ENCODE measurements at places on chromosomes 2 and 18.

DNA sequence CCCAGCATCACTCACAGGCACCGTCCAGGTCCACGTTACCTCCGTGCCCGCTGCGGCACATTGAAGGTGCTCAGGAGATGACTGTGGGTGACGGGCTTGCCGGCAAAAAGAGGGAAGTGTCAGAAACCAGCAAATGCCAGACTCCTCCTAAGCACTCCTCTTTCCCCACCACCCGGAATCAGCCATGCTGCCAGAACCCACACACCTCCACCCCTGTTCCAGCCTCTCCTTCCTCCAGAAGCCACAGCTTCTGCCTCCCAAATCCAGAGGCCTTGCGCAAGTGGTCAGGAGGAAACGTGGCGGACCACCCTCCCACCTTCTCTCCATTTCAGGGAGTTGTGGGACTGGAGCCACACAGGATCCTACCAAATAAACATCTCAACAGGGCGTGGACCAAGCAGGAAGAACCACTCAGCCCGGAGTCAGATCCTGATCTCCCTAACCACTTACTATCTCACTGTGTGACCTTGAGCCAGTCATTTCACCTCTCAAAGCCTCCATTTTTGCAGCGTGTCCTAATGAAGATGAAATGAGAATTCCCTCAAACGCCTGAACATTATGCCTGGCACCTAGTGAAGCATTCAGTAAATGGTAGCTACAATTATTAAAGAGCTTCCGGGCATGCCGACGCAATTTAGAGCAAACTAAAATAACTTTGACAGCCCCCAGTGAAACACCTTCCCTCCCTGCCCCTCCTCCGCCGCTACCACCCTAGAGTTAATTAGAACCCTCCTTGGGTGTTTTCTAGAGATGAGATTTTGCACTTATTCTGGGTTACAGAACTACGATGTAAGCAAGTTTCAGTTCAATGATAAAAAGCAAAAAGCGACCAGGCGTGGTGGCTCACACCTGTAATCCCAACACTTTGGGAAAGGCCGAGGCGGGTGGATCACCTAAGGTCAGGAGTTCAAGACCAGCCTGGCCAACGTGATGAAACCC is 32.9 kb downstream of the SMAD7 start:
- no peak for DNase-seq

- DNase-seq = no peak
Observed at GRCh38 chr2:198347946-198348345, 543.6 kb downstream of the PLCL1 start.

DNA sequence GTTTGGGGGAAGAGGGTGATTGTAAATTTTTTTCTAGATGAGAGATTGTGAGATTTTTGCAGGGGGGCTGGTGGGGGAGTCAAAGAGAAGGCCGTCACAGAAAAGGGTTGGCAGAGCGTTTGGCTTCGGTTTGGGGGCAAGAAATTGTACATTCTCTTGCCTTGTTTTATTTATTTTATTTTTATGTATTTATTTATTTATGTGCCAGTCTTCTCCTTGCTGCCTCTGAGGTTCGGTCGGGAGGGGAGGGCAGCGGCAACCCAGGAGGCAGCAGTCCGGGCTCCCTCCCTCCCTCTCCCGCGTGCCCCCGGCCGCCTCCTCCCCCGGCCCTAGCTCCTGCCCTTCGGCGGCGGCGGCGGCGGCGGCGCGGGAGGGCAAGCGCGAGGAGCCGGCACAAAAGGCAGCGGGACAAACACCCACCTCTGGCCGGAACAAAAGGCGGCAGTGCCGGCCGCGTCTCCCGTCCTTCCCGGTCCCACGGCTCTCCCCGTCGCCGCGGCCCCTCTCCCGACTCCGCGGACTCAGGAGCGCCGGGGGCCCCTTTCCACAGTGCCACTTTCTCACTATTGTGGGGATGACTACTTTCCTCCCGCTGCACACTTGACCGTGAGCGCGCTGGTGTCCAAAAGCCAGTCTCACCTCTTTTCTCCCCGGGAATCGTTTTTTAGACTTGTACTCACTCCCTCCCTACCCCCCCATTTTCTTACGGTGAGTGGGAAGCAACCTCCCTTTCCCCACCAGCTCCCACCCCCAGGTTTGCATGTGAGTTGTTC is 1.2 kb downstream of the BCL11A start:
- DNase-seq = no peak

- no peak for DNase-seq
Observed at GRCh38 chr2:236896688-236897087, 189.0 kb upstream of the COPS8 start.

- DNase-seq = no peak
Observed at GRCh38 chr2:235675678-235676535, 182.1 kb downstream of the AGAP1 start.

GRCh38 chr2:109647636-109648035 is 33.5 kb downstream of the SOWAHC start:
- no peak for DNase-seq

GRCh38 chr2:224999754-225000153 is 42.5 kb downstream of the DOCK10 start:
- no peak for DNase-seq

DNA sequence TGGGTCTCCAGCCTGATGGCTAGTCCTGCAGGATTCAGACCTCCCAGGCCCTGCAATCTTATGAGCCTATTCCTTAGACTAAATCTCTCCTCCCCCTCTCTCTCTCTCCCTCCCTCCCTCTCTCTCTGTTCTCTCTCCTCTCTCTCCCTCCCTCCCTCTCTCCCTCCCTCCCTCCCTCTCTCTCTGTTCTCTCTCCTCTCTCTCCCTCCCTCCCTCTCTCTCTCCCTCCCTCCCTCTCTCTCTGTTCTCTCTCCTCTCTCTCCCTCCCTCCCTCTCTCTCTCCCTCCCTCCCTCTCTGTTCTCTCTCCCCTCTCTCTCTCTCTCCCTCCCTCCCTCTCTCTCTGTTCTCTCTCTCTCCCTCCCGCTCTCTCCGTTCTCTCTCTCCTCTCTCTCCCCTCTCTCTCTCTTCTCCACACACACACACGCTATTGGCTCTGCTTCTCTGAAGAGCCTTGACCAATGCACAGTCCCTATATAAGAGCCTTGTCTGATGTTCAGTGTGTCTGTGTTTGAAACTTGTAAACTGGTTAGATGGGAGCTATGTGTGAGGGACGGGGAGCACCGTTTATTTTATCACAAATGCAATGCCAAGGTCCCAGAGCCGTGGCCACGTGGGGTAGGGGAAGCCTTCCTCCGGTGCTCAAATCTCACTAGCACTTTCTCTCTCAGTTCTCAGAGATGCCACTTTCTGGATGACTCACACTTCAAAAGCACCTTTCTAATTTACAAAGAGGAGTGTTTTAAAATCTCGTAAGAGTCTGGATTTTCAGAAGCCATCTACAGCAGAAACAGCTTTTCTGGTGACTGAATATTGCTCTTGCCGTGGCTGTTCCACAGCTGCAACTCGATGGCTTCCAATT is 9.4 kb upstream of the PRLH start:
- DNase-seq = peak; percentile 34

GRCh38 chr2:128595763-128596395 is 277.2 kb upstream of the HS6ST1 start:
- no peak for DNase-seq

DNA sequence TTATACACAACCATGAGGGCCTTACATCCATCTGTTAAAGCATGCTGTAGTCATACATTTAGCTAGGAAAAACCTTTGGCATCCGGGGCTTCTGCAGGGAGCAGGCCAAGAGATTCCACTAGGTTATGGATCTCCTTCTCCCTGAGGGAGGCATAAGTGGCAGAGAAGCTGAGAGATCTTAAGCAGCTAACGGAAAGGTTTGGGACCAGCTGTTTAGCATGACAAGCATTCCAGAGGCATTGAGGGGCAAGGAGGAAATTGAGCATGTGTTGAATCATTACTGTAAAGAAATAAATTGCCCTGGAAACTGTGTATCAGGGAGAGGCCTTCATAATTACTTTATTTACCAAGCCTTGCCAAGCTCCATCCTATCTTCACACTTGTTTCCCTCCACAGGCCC is 643.1 kb downstream of the CNTNAP5 start:
- DNase-seq = no peak

DNA sequence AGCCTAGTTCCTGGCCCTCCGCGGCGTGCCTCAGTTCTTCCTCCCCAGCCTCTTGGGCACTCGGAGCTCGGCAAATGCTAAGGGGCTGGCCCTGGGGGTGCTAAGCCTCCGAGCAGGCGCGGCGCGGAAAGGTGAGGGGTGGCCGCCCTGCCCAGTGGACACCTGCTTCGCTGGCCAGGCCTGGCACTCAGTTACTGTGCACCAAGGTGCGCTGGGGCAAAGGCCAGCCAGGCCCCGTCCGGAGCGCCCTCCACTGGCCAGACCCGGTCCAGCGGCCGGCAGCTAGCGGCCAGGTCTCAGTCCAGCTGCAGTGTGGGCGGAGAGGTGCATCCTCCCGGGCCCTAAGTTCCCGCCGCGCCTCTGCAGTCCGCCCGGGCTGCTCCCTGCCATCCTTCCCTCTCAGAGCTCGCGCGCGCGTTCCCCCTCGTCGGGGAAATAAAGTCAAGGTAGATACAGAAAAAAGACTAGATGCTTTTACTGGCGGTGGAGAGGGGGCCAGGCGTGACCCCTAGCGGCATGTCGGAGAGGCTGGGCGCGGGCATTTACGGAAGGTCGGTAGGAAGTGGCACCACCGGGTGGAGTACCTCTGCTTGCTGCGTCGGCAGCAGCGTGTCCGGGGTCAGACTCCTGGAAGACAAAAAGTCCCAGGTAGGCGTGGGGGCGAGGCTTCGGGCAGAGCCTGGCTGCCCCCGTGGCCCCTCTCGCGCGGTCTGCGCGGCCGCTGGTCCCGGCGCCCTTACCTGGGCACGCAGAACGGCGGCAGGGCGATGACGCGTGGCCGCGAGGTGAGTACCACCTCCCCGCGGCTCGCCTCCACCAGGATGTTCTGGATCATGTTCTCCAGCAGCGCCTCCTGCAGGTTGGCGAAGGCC is 9.4 kb upstream of the CRYBA2 start:
- DNase-seq = peak; percentile 59

GRCh38 chr18:59419386-59419785 is 60.3 kb upstream of the LMAN1 start:
- DNase-seq = no peak

GRCh38 chr2:689877-690510 is 12.8 kb upstream of the TMEM18 start:
- no peak for DNase-seq

DNA sequence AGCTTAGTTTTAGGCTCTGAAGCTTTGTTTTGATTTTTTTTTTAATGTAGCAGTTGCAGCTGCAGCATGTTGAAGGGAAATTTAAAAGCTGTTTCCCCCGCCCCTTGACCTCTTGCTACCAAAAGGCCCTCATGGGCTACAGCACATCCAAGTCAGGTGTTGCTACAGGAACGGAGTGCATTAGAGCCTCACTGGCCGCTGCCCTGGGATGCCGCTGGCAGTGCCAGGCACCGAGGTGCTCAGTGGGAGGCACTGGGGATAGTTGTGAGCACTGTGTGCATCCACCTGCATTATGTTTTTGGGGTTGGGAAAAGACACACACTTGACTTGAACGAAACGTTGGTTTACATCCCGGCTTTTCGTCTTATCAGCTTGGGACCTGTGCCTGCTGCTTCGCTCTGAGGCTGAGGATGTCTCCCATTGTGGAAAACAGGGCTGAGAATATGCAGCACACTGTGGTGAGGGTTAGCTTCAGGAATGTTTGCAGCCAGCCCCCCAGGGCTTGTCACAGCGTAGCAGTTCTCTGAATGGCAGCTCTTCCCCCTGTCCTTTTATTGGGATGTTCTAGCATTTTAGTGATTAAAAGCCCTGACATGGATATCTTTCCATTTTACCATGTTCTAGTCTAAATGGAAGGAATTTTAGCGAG is 24.1 kb downstream of the DCDC2C start:
- no peak for DNase-seq
